ENCODE measurements at places on chromosomes 12 and 14.

- peak; percentile 38 for DNase-seq
These were observed 31.2 kb downstream of the CCDC59 start for GRCh38 chr12:82326905-82327503.

DNA sequence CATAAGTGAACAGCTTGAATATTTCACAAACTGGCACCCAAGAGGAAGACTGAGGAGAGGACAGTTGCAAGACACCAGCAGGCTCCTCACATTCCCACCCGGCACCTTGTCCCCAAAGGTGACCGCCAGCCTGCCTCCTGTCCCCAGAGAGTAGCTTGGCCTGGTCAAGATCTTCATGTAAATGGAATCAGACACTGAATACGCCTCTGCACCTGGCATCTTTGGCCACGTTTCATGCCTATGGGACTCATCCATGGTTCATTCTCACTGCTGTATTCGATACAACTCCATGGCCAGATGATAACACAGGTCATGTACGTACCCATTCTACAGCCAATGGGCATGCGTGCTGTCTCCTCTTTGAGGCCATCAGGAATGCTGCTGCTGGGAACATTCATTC is 60.8 kb downstream of the ITPK1 start:
- no peak for DNase-seq

DNA sequence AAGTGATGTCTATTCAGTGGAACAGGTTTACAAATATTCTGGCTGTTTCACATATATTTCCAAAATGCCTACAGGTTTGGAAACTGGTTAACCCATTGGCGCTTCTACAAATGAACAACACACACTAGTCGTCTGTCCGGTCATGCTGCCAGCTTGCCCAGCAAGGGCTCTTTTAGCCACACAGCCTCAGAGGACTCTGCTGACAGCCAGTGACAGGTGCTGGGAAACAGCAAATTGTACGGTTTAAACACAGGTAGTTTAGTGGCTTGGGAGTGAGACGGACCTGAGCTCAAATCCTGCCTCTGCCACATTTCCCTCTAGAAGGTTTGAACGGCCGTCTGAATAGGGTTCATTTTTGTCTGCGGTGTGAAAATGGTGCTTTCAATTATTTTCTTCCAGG is 53.8 kb downstream of the MOK start:
- no peak for DNase-seq

DNA sequence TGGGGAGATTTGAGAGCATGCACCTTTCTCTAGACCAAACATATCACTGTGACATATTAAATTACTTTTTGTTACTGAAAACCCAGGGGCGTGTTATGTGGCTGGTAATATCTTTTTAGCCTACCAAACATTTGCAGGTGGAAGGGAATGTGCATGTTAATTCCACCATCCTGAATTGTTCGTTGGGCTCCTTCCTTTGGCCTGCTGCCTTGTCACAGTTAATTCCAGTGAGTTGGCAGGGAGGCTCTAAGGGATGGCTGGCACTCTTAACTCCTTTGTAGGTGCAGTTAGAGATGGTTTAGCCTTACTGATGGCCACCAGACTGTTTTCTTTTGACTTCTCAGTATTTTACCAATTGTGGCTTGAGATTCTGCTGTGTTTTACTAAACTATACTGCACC is 64.5 kb downstream of the DIP2B start:
- DNase-seq, result no peak

DNA sequence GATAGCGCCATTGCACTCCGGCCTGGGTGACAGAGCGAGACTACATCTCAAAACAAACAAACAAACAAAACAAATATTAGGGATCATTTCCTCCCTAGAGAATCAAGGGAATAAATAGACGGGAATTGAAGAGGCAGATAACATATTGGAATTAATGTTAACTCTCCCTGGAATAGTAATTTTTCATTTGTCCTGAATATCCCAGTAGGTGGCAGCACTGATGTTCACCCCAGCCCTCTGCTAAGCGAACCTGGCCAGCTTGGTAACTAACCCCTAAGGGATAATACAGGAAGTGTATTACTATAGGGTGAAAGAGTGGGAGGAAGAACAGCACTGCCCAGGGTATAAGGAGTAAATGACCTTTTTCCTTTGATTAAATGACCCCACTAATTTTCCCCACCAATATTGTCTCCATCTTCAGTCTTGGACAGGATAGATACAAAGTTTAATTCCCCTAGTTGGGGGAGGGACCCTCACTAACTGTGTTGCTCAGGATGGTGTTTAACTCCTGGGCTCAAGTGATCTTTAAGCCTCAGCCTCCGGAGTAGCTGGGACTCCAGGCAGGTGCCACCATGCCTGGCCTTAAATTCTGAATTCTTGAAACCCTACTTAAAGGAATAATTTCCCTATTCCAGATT is 40.5 kb downstream of the SLC2A14 start:
- DNase-seq, result peak; percentile 45

GRCh38 chr12:101414533-101415119 is 7.1 kb upstream of the ARL1 start:
- peak; percentile 58 for DNase-seq

- DNase-seq, result peak; percentile 69
These were observed 182.2 kb upstream of the GRIP1 start for GRCh38 chr12:66860752-66861750.

- DNase-seq, result no peak
These were observed 45.3 kb downstream of the FRS2 start for GRCh38 chr12:69515394-69515930.

GRCh38 chr12:113934060-113934814 is 31.9 kb downstream of the RBM19 start:
- no peak for DNase-seq

- no peak for DNase-seq
These were observed 126.7 kb downstream of the EPS8 start for GRCh38 chr12:15662303-15662980.

DNA sequence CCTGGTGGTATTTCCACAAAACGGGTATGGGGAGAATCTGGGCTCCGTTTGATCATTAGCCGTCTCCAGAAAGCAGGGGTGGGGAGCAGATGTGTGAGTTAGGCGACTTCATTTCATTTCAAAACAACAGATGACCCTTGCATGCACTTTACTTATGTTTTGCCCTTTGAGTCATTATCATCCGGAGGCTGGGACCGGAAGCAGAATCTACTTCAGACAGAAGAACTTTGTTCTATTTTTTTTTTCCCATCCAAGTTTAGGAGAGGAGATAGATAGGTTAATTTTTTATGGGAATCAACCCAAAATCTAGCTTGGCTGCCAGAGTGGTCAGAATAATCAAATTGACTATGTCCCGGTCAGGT is 31.3 kb upstream of the CMAS start:
- no peak for DNase-seq

DNA sequence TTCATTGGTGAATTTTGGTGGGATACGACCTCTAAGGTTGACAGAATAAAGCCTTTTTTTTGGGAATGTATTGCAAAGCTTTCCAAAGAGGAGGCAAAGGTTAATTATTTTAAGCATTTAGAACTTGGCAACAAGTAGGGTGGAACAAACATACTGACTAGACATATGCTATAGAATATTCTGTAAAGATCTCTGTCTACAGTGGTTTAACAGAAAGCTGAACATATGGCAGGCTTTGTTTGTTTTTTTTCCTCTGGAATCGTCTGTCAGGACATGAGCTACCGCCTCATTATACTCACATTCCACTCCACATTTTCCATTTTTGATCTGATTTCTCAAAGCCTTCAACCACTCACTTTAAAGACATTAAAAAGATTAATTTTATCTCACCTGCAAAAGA is 153.4 kb upstream of the PELI2 start:
- DNase-seq, result no peak

DNA sequence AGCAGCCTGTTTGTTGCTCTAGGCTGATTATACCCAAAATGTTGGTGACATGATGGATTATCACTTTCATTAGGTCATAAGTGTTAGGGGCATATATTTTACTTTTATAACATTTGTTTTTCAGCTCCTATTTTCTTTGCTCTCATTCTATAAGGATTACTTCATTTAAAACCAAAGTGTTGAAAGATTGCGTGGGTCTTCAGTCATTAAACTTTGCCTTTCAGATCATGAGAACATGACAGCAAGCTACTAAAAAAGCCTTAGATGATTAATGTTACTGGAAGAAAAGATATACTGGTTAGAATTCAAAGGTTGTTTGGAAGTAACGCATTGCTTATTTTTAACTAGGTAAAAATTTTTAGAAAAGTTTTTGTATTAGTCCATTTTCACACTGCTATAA is 156.8 kb downstream of the ERC1 start:
- no peak for DNase-seq

- DNase-seq, result no peak
These were observed 83.0 kb upstream of the WSCD2 start for GRCh38 chr12:108046135-108046534.

DNA sequence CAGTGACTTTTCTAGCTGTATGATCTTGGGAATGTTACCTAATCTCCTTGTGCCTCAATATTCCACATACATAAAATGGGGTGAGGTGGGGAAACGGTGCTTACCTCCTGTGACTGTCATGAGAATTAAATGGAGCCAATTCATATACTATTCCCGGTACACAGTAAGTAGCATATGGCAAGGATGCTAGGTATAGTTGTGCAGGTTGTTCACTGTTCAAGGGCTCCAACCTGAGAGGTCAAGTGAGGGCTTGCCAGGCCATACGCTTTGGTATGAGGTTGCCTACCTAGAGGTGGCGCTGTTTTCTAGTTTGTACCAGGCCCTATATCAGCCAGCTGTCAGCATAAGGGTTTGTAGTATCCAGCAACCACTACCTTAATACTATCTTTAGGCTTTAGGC is 3.6 kb upstream of the BATF start:
- peak; percentile 28 for DNase-seq

DNA sequence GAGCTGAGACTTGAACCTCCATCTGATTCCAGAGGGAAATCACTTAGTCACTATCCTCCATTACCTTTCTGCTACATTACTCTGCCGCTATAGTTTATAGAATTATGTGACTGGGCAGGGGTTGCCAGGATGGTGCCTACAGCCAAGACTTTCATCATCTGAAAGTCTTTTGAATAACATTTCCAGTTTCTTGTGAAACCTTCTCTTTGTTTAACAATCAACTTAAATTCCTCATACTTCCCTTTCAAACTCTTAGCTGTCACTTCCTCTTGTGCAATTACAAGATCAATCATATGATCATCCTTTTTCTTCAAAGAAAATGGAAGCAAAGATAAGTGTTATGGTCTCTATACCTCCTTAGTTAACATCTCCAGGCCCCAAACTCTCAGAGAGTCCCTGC is 25.4 kb upstream of the PELI2 start:
- no peak for DNase-seq

GRCh38 chr14:54251356-54251755 is 145.5 kb upstream of the CDKN3 start:
- no peak for DNase-seq

DNA sequence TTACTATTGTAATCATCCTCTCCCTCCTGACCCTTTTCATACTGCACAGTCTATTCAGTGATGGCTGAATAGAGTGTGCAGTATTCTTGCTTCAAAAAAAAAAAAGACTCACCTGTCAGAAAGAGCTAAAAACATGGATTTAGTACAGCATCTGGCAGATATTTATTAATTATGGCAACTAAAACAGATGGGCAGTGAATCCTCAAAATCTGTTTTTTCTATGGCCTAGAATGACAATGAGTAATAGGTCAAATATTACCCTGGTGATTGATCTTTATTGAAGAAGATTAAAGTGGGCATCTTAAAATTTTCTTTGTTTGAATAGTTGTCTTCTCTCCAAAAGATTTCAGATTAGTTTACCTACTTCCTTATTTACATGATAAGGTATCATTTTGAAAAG is 543.6 kb downstream of the FOXG1 start:
- DNase-seq, result no peak

- no peak for DNase-seq
These were observed 24.6 kb downstream of the PEBP1 start for GRCh38 chr12:118160536-118160935.

DNA sequence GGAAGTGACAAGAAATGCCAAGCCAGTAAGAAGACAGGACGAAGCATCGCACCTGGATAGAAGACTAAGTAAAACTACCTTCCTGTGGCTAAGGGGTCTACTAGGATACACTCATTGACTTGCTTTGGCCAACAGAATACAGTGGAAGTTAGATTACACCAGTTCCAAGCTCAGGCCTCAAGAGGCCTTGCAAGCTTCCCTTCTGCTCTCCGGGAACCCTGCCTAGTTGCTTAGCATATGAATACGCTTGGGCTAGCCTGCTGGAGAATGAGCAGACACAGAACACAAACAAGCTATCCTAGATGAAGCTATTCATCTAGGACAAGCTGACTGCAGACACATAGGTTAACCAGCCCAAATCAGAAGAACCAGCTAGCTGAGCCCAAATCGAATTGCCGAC is 97.0 kb downstream of the DPF3 start:
- DNase-seq, result no peak
